ENCODE measurements at places on chromosomes 2 and 18.

DNA sequence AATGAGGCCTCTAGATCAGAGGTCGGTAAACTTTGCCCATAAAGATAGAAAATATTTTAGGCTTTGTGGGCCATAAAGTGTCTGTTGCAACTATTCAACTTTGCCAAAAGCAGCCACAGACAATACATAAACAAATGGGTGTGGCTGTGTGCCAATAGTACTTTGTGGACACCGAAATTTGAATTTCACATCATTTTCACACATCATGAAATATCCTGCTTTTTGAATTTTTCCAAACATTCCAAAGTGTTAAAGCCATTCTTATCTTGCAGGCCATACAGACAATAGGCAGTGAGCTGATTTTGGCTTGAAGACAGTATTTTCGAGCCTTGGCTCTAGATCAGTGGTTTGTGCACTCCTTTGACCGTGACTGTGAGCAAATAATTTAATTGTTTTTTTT is 51.1 kb upstream of the EPC2 start:
- no peak for DNase-seq

DNA sequence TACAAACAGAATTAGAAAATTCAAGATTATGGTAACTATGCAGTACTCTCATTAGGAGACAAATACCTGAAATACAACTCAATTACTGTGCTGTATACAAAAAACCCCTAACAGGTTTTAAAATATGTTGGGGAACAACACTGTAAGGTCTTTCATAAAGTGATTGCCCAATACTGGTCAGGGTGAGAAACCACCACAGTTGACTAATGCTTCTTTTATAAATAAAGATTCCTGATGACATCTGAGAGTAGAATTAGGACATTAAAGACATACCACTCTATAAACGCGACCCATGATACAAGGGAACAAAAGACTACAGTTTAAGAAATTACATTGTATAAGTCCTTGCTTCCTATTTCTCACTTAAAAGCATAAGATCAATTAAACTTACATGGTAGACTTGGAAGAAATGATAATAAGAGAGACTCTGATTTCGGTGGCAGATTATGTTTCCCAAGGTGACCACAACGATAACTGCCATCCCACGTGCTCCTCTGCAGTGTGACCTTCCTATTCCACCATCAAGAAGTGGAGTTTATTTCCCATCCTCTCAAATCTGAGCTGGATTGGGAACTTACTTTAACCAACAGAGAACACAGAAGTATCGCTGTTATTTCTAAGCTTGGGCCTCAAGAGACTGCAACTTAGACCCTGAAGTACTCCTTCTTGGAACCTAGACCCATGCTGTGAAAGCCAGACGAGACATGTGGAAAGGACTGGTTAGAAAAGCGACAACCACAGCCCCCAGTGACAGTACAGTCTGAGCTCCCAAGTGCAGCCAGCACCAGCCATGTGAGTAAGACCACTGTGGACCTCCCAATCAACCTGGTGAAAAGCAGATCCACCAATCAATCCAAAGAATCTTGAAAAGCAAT is 52.3 kb downstream of the ZNF521 start:
- DNase-seq = no peak

DNA sequence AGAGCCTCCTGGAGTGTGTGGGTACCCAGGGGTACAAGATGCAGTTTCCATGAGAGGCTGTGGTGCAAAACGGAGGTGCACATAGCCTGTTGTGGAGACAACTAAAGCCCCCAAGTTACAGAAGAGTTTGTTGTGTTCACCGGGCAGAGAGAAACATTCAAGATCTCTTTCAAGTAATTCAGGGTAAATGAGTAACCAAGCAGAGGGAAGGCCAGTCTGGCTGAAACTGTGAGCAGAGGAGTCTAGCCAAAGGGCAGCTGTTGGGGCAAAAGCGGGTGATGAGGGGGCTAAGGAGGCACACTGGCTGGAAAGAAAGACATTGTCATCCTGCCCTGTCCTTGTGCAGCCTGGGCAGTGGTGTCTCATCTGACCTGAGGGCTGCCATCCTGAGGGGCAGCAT is 52.0 kb downstream of the CXCR4 start:
- no peak for DNase-seq

DNA sequence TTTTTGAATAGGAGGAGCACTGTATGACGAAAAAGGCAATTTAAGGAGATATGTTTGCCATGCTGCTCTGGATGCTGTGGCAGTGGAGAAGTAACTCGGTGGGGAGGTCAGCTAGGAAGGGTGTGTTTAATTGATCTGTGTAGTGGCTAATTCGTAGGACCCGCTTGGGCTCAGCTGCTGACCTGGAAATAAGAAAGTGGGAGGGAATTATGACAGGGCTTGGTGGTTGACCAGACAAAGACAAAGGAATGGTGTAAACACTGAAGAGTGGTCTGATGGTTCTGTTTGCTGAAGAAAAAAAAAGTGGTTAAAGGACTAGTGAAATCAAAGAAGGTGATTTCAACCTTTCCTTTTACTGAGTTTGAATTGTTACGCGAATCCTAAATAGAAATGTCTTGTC is 146.0 kb downstream of the MAP4K4 start:
- DNase-seq = no peak

GRCh38 chr2:23692851-23693605 is 233.9 kb downstream of the ATAD2B start:
- no peak for DNase-seq

DNA sequence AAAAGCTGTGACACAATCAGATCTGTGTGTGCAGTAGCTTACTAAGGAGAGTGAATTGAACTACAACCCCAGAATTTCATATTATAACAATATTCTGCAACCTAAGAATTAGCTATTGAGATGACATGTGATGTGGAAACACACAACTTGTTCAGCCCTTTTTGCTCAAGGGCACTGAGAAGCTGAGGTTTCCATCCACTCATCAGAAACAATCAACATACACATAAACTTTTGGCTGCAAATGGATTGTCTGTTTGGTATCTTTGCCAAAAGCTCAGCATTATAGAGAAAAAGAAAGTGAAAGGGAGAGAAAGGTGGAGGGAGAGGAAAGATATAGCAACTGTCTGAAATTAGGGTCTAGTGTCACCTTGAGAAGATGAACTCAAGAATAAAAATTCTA is 117.2 kb upstream of the KLF7 start:
- no peak for DNase-seq

DNA sequence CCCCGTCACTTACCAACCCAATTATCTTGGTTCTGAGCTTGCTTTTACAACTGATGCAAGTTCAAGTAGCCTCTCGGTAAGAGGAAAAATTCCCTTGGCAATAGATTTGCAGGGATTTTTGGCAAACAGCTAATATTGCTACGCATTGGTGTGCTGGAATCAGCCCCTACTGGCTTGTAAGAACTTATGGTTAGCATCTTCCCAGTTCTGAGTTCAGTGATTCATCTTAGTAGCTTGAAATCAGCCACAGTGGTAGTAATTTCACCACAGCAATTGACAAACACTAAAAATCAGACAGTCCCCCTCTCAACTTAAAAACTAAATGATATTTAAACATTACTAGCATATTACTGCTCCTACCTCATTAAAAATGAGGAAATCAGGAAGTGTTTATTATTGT is 5.9 kb upstream of the RAX start:
- DNase-seq = no peak

GRCh38 chr18:76368976-76369375 is 126.1 kb downstream of the ZNF516 start:
- DNase-seq = no peak

DNA sequence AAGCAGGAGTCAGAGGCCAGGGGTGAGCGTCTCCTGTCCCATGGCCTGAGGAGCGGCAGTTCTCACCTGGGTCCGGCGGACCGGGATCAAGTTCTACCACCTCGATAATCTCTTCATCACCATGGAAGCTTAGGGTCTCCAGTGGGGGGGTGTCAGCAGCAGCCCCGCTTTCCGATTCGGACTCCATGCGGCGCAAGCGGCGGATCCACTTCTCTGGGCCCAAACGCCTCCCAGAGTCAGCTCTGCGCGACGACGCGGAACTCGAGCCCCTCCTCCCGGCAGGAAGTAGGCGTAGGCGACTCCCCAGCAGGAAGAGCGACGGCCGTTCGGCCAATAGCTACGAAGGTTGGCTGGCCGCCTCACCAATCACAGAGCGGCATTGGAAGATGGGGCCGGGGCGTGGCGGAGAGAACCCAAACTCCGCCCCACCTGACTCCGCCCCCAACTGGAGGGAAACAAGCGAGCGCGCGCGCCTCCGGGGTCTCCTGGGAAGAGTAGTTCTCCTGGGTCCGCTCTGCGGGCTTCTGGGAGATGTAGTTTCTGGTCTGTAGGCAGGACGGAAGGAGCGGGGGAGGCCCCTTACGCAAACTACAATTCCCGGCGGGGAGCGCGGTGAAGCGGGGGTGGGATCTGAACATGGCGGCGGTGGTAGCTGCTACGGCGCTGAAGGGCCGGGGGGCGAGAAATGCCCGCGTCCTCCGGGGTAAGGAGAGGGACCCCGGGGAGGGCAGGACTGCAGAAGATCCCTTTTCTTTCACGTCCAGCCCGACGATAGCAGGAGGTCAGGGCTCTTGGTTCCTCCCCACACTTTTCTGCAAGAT is at the start of the genes AAMP and PNKD:
Gene AAMP (minus strand): TSS at position 238 of the 821 bp plus-strand sequence. CDS start 51 bp downstream, at position 187.
Gene PNKD (plus strand): TSS at position 620 of the 821 bp plus-strand sequence. CDS start 17 bp downstream, at position 637.
- peak; percentile 100 for DNase-seq

- DNase-seq = no peak
Observed at GRCh38 chr2:223418131-223418530, 184.0 kb downstream of the SCG2 start.

DNA sequence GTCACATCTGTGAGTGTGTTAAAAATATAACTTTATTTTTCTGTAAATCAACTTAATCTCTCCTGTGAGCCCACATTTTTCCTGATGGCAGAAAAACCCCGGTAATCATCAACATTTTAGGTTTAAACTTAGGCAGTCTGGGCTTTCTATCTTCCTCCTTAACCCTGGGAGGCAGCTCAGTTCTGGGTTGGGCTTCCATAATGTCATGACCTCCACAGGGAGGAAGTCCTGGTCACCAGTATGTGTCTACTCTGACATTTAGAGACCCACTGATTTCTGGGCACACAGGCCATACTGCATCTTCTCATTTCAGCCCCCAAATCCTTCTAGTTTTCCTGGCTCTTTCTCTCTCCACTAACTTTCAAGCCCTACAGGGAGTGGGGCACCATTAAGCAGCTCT is 181.2 kb downstream of the DYSF start:
- no peak for DNase-seq

GRCh38 chr2:158253170-158253569 is 151.5 kb downstream of the UPP2 start:
- DNase-seq = no peak

DNA sequence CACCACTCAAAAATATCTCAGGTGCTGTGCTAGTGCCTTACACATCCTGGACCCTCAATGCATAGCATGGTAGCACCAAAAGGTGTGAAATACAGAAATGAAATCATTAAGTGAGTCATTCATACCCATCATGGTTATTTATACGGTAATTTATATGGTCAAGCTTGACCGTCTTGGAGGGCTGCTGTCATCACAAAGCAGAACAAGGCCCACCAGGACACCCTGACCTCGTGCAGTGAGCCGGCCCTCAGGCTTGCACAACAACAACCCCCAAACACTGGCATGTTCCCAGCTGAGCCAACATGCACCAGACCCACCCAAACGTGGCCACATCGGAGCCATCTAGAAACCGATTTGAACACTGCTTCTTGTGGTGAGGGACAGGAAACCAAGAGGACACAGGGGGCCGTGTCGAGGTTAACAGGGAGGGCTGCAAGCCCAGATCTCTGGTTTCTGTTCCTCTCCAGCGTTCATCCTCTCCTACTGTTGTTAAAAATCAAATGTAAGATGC is 378.5 kb upstream of the ID2 start:
- DNase-seq = peak; percentile 86

DNA sequence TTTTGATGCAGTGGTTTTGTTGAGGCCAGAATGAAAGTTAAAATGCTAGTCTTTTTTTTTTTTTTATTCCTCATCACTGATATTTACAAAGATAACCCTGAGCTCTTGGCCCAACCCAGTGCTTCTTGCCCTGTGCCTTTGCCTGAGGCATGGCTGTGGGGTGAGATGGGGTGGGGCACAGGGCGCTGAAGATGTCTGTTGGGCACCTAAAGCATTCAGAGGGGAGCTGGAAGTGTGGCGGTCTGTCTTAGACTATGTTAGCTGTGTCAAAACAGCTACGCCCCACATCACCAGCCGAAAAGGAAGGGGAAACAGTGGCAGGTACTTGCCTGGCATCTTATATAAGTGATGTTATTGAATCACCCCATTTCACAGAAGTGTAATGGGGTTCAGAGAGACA is 20.7 kb downstream of the TOGARAM2 start:
- DNase-seq = no peak

DNA sequence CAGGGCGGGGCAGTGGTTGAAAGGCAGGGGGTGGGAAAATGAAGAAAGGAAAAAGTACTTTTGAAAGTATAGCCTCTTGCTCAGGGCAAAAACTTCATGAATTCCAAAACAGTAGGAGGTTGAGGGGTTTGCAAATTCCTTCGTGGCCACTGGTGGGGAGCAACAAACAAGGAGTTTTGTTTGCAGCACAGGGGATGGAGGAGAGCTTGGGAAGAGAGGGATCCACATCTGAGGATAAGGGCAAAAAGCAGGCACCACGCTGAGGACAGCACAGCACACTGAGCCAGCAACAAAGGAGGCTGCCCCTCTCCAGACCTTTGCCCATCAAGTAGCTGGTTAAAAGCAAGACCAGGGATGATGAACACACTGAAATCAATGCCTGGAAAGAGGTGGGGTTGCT is 148.9 kb downstream of the TCF4 start:
- DNase-seq = no peak

DNA sequence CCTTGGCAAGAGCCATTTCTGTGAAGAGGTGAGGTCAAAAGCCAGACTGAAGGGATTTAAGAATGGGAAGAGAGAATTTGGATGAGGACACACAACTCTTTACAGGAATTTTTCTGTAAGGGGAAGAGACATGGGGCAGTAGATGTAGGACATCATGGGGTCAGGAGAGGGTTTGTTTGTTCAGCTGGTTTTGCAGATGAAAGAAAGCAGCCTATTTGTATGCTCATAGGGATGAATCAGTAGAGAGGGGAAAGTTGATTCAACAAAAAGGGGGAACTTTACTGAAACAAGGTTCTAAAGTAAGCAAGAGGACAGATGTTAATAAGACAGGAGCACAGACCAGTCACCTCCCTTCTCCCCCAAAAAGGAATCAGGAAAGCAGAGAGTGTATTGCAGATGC is 11.2 kb downstream of the SCG2 start:
- DNase-seq = no peak

- DNase-seq = no peak
Observed at GRCh38 chr2:20671036-20671735, 4.2 kb downstream of the GDF7 start.

- peak; percentile 73 for DNase-seq
Observed at GRCh38 chr18:12657684-12658425, at the start of gene SPIRE1. TSS of gene SPIRE1 (minus strand) at chr18:12658107. CDS start at chr18:12657866, 241 bp downstream.

DNA sequence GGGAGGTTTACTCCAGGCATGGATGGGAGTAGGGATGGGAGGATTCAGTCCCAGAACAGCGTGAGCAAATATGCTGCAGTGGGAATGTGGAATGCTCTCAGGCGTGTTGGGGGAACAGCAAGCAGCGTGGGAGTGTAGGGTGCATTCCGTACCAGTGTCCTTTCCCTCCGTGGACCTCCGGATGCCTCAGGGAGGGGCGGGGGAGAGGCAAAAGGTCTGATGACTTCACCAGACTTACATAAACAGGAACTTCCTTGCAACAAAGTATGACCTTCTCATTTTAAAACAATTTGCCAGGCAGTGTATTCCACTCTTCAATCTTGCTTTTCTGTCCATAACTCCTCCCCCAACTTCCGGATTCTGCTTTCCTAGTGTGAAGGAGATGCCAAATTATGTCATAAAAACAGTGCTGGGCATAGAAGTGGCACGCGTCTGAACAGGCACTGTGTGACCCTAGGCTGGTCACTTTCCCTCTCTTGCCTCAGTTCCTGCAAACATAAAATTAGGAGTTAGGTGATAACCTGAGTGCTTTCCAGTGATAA is 36.9 kb downstream of the RPL37A start:
- no peak for DNase-seq

Measured in Karpas-422 (cell line).